ENCODE measurements at places on chromosomes 3 and 15.

DNA sequence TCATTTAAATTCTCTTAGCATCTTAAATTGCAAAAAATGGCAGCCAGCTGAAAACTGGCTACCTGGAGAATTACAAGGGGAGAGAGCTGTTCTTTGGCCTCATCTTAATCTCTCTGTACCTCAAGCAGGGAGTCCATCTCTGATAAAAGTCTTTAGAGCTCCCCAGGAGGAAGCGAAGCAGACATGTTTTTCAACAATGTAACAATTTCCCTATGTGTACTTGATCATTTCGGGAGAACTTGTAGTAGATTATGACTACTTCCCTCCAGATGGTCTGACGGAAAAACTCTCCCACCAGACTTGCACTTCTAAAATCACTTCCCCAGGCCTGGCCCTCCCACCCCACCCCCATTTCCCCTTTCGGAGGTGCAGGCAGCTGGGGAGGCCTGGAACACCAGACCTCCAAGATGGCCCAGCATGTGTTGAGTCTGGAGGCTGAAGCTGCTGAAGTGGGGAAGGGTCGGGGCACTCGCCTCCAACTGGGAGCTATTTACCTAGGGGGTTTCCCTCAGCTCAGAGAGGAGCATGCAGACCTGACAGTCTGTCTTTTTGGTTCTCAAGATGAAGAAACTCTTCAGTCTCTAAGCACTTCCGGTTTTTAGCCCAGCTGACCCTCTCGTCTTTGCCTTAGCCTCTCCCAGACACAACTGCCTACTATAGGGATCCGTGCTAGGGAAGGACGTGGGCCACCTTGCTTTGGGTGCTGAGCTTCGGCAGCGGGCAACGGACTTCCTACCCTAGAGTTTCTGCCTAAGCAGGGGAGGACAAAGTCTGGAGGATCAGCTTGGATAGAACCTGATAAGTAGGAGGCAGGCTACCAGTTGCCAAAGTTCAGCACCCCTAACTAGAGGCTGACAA, 164.0 kb upstream of the TBL1XR1 start:
- no peak for DNase-seq

GRCh38 chr3:133130168-133130567, 92.0 kb downstream of the TMEM108 start:
- no peak for DNase-seq

GRCh38 chr3:50264383-50264963, 4.5 kb upstream of the SEMA3B start:
- DNase-seq: no peak

- DNase-seq: peak; percentile 33
Measured at GRCh38 chr3:118809696-118810498, 224.7 kb downstream of the IGSF11 start.

DNA sequence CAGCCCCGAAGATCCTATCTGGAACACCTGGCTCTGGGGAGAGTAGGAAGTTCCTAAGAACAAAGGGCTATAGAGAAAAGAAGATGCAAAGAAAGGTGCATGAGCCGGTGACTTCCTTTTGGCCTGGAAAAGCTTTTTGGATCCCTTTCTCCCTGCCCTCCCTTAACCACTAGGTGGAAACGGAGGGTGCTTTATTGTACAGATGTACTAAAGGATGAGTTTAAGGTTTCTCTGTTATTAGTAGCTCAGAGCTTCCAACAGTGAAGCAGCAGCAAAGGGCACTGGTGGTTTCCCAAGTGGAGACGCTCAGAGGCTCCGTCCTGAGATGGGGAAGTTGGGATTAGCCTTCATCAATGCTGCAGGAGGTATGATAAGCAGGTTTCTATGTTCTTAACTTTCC, 5.9 kb upstream of the ADGRG7 start:
- no peak for DNase-seq

- DNase-seq: no peak
Measured at GRCh38 chr3:35565048-35565447, 74.3 kb upstream of the ARPP21 start.

- no peak for DNase-seq
Measured at GRCh38 chr3:119538772-119539171, 20.6 kb downstream of the CD80 start.

DNA sequence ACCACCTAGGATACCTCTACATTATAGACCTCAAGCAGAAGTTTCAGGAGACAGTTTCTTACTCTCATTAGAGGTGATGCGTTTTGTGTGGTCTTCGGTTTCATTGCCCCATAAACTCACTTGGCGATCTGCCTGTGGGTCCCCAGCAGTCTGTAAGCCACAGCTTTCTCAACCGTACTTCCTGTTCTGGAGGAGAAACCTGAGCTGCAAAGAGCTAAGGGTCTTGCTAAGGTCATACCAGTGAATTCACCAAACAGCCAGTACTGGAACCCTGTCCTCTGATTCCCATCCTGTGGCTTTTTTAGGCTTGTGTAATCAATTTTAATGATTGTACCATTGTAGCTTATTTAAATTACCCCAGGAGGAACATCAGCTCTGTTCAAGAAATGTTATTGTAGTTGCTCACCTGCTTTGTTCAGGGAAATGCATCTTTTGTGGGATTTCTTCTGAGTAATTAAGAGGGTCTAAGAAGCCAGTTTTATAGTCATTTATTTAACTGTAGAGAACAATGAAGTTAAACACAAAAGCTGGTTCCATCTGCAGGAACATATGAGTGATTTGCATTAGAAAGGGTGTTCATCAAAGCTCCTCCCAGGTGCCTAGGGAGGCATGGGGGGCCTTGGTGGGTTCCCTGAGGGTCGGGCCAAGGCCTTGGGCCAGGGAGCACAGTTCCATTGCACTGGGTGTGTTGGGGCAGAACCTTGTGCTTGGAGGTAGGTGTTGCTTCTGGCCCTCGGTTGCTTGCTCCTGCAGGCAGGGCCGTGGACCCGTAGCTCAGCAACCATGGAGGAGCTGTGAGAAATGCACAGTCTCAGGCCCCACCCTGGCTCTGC, 69.6 kb downstream of the APBA2 start:
- peak; percentile 24 for DNase-seq

- no peak for DNase-seq
Measured at GRCh38 chr3:13419505-13420044, 547 bp downstream of the NUP210 start.

DNA sequence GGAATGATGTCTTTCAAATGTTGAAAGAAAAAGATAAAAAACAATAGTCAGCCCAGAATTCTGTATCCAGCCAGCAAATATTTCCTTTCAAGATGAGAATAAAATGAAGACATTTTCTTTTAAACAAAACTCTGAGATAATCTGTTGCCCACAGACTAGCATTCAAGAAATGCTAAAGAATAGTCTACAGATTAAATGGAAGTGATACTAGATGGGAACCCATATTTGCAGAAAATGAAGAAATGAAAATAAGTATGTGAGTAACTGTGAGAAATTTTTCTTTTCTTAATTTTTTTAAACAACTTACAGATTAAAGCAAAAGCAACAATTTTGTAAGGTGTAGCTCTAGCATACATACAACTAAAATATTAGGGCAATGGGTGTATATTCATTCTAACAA, 469.8 kb downstream of the IGSF11 start:
- DNase-seq: no peak

GRCh38 chr3:90221900-90222299, 1114.5 kb downstream of the EPHA3 start:
- no peak for DNase-seq

DNA sequence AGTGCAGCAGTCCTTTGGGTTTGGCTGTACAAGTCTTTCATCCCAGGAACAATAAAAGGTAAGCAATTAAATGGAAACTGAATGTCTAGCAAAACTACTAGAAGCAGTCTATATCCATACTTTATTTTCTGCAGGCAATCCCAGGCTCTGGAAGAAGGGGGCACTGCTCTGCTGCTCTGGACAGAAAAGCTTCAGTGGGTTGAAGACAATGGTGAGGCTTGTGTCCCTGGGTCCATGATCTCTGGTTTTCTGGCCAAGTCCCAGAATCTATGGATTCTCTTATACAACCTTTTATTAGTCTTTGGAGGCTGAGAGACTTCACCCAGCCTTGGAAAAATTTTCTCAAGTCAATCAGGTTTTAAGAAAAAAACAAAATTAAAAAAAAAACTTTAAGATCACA, 35.6 kb downstream of the SCAP start:
- no peak for DNase-seq

- DNase-seq: no peak
Measured at GRCh38 chr3:71990545-71990944, 205.6 kb upstream of the PROK2 start.

GRCh38 chr3:195796795-195797194, 14.9 kb downstream of the MUC4 start:
- no peak for DNase-seq

DNA sequence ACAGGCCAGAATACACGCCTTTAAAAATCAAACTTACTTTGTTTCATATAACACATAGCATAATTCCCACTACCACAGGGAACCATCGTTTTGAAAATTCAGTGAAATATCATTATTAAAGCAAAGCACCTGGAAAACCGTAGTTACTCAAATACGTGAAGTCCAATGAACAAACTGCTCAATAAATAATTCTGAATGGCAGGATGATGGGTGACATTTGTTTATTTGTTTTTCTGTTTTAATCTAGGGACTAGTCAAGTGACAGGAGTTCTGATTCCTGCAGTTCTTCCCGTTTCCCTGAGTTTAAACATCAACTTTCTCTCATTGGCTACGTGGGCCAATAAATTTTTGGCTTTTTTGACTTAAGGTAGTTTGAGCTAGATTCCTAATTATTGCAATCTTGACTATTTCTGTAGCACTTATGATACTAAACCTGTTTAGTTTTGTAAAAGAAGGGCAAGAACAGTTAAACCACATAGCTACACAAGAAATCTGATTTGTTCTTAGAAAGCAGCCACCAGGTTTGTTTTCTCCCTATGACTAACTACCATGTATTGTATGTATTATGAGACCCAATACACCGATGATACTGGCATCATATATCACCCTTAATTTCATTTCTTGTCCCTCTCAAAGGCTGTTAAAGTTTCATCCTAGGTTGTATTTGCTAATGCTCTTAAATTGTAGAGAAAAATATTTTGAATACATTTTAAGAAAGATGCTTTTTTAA, 411.2 kb downstream of the SHQ1 start:
- no peak for DNase-seq

DNA sequence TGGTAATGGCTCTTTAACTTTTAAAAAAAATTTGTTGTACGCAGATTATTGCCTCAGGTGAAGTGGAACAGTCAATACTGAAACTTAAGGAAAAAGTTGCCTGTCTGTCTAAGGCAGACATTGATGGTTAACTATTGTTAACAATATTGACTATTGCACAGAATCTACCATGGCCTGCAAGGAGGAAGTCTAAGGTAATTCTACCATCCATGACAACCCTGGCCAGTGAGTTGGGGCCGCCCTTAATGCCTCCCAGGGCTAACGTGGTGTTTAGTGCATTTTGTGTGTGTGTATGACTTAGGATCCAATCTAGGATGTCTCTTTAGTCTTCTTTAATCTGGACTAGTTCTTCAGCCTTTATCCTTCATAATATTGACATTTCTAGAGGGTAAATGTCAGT, 2.1 kb upstream of the CPB1 start:
- DNase-seq: no peak

- DNase-seq: no peak
Measured at GRCh38 chr15:47675735-47676134, 41.6 kb upstream of the SEMA6D start.

- DNase-seq: no peak
Measured at GRCh38 chr3:106401666-106402490, 533.1 kb upstream of the CBLB start.

- DNase-seq: no peak
Measured at GRCh38 chr15:57562196-57562769, 29.4 kb upstream of the MYZAP start.

- DNase-seq: no peak
Measured at GRCh38 chr3:184737641-184738505, 26.0 kb upstream of the MAGEF1 start.

- DNase-seq: no peak
Measured at GRCh38 chr3:126450744-126451143, 24.9 kb downstream of the ZXDC start.

- DNase-seq: no peak
Measured at GRCh38 chr3:168040607-168041208, 55.0 kb downstream of the GOLIM4 start.

DNA sequence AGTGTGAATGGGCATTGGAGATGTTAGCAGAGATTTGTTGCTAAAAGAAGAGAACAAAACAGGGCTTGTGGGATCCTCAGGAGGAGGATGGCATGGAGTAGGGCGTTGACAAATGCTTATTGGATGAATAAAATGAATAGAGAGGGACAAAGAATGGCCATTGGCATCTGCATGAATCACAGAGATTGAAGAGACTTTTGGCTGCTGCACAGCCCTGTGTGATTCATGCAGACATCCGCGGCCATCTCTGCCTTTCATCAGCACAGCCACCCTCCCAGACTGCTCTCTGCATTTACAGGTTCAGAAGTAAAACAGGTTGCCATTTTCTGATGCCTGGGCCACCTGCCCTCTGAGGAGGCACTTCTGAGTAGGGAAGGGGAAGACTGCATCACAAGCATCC, 397.9 kb downstream of the EPHB1 start:
- no peak for DNase-seq

- no peak for DNase-seq
Measured at GRCh38 chr3:194079702-194080172, 56.2 kb upstream of the HES1 start.
